Spinal cord (tissue), 10 donors: ENCODE measurements at places on chromosomes 11 and 22. TPM values are rescaled to one million over a fixed set of nuclear protein-coding genes. Genes with fewer than 3 reads are reported as not detected.
A peak's percentile ranks its signal among the peaks of the same experiment; 100 is the strongest.

The RHBDD3 gene
- 32.5 TPM for total RNA-seq

The RASSF7 gene
- 9.2 TPM for total RNA-seq

DNA sequence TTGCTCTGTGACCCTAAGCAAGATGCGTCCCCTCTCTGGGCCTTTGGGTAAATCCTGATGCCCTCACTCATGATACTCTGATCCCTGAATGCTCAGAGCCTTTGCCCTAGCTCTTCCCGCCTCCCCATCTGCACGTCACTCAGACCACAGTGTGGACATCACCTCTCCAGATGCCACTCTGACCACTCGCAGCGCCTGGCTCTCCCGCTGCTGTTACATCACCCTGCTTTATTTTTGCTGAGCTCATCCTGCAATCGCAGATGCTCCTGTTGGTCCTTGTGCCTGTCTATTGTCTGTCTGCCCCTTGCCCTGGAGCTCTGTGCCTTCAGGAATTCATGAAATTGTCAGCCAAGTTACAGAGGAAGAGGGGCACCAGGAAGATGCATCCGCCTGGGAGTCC is 5.5 kb downstream of the OSM start:
- H3K27me3 ChIP-seq, result peaks cover under 1% of the 10 kb centered on the region
- no peak overlapping the region for H3K4me3 ChIP-seq
- H3K4me1 ChIP-seq, result peaks cover 20% of the 10 kb centered on the region
- H3K36me3 ChIP-seq, result no peaks in the 10 kb centered on the region
- H3K27ac ChIP-seq, result no peak overlapping the region
- no peak for DNase-seq

- H3K27me3 ChIP-seq, result no peaks in the 10 kb centered on the region
- peaks cover 10% of the 10 kb centered on the region for H3K4me1 ChIP-seq
- H3K4me3 ChIP-seq, result no peak overlapping the region
- no peaks in the 10 kb centered on the region for H3K36me3 ChIP-seq
- no peak for DNase-seq
These were observed 30.5 kb downstream of the LARGE1 start for GRCh38 chr22:33889748-33890147.

- H3K27ac ChIP-seq, result peak overlapping the region; percentile 2
- H3K4me3 ChIP-seq, result no peak overlapping the region
- peaks cover 3% of the 10 kb centered on the region for H3K36me3 ChIP-seq
- H3K4me1 ChIP-seq, result peaks cover 3% of the 10 kb centered on the region
These were observed 177.7 kb downstream of the NAV2 start for GRCh38 chr11:19890308-19890707.

- no peak overlapping the region for H3K27ac ChIP-seq
- H3K4me3 ChIP-seq, result no peak overlapping the region
- H3K27me3 ChIP-seq, result no peaks in the 10 kb centered on the region
- H3K36me3 ChIP-seq, result peaks cover 41% of the 10 kb centered on the region
These were observed 10.2 kb downstream of the SERPIND1 start for GRCh38 chr22:20783844-20784723.

The RIN1 gene
- 0.79 TPM for total RNA-seq

The MRGPRX4 gene
- 0.20 TPM for total RNA-seq

- no peaks in the 10 kb centered on the region for H3K36me3 ChIP-seq
- H3K27me3 ChIP-seq, result no peaks in the 10 kb centered on the region
- DNase-seq, result no peak
- no peak overlapping the region for H3K4me3 ChIP-seq
- no peaks in the 10 kb centered on the region for H3K4me1 ChIP-seq
- no peak overlapping the region for H3K27ac ChIP-seq
These were observed 514.7 kb downstream of the CNTN5 start for GRCh38 chr11:99535406-99535805.

DNA sequence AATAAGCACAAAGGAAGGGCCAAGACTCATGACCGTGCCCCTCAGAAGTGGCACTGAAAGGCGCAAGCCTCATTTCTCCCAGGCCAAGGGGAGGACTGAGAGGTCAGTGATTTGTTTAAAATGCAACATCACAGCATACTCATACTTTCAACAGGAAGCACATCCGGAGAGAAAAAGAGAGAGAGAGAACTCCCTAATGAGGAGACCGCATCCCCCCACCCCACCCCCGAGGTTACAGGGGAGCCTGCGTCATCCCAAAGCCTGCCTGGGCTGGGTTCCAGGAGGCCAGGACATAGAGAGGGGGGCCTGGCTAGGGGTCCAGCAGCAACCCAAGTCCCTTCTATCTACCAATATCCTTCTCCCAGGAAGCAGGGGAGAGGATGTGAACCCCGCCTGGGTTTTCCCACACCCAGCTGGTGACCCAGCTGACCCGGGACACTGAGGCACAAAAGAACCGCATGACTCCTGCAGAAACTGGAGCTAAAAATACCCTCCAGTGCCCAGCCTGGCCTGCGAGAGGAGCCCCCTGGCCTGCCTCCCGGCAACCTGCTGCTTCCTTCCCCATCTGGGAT is 3.8 kb downstream of the CSNK1E start:
- H3K4me3 ChIP-seq, result peak overlapping the region; percentile 14
- no peaks in the 10 kb centered on the region for H3K27me3 ChIP-seq
- H3K27ac ChIP-seq, result peak overlapping the region; percentile 98
- peak; percentile 74 for DNase-seq
- H3K4me1 ChIP-seq, result peaks cover 86% of the 10 kb centered on the region
- peaks cover 54% of the 10 kb centered on the region for H3K36me3 ChIP-seq

GRCh38 chr11:40037005-40037404 is 1422.4 kb downstream of the LRRC4C start:
- no peaks in the 10 kb centered on the region for H3K4me1 ChIP-seq
- no peak overlapping the region for H3K27ac ChIP-seq
- no peaks in the 10 kb centered on the region for H3K27me3 ChIP-seq
- no peaks in the 10 kb centered on the region for H3K36me3 ChIP-seq

DNA sequence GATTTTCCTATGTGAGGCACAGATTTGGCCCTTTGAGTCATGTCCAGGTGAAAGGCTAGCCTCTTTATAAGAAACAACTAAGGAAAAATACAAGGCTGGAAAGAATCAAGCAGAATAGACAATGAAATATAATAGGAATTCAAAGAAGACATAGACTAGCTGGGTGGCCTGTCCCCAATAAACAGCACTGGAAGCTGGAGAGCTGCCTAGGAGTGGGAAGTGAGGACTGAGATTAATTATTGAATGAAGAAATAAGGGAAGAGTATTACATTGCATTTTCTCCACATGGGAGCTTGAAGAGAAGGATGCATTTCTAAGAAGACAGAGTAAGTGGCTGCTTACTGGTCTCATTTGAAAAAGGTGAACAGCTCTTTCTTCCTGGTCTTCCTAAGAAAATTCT is 100.0 kb downstream of the CCDC34 start:
- no peaks in the 10 kb centered on the region for H3K27me3 ChIP-seq
- DNase-seq, result no peak
- H3K4me3 ChIP-seq, result no peak overlapping the region
- H3K36me3 ChIP-seq, result no peaks in the 10 kb centered on the region
- H3K4me1 ChIP-seq, result no peaks in the 10 kb centered on the region

- no peaks in the 10 kb centered on the region for H3K27me3 ChIP-seq
- no peaks in the 10 kb centered on the region for H3K36me3 ChIP-seq
- no peak overlapping the region for H3K4me3 ChIP-seq
- DNase-seq, result no peak
- no peak overlapping the region for H3K27ac ChIP-seq
These were observed 71.0 kb downstream of the CSTPP1 start for GRCh38 chr11:47007579-47007978.

- H3K4me1 ChIP-seq, result peaks cover 55% of the 10 kb centered on the region
- no peak for DNase-seq
- H3K4me3 ChIP-seq, result no peak overlapping the region
- no peaks in the 10 kb centered on the region for H3K36me3 ChIP-seq
These were observed 79.9 kb upstream of the PRR5 start for GRCh38 chr22:44622147-44622427.

DNA sequence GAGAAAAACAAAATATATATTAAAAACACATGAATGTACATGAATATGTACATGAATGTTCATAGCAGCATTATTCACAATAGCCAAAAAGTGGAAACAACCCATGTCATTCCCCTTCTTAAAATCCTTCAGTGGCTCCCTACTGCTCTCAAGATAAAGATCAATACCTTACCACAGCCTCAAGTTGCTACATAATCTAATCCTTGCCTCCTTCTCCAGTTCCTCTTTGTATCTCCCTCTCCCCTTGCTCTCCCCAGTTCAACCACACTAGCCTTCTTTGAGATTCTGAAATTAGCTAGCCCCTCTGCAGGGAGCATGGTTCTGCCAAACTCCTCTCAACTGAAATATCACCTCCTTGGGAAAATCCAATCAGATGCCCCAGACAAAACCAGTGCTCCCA is 28.1 kb downstream of the MTMR2 start:
- DNase-seq, result no peak
- H3K27ac ChIP-seq, result no peak overlapping the region
- H3K36me3 ChIP-seq, result no peaks in the 10 kb centered on the region
- H3K4me3 ChIP-seq, result no peak overlapping the region

The OR2AT4 gene
- 0.10 TPM for total RNA-seq

The POTEH gene
- not detected for total RNA-seq

- no peaks in the 10 kb centered on the region for H3K27me3 ChIP-seq
- H3K4me3 ChIP-seq, result no peak overlapping the region
- no peaks in the 10 kb centered on the region for H3K4me1 ChIP-seq
These were observed 154.9 kb upstream of the MPPED2 start for GRCh38 chr11:30741039-30741550.

The HTR3B gene
- 0.79 TPM for total RNA-seq

GRCh38 chr11:133175103-133175502 is 357.2 kb downstream of the OPCML start:
- H3K27me3 ChIP-seq, result no peaks in the 10 kb centered on the region
- peaks cover 4% of the 10 kb centered on the region for H3K4me1 ChIP-seq
- no peak for DNase-seq
- no peaks in the 10 kb centered on the region for H3K36me3 ChIP-seq
- no peak overlapping the region for H3K27ac ChIP-seq

GRCh38 chr11:63567044-63567840 is 4.1 kb upstream of the PLAAT2 start:
- no peak overlapping the region for H3K4me3 ChIP-seq
- peaks cover 7% of the 10 kb centered on the region for H3K4me1 ChIP-seq
- no peaks in the 10 kb centered on the region for H3K27me3 ChIP-seq
- H3K27ac ChIP-seq, result no peak overlapping the region
- no peak for DNase-seq

DNA sequence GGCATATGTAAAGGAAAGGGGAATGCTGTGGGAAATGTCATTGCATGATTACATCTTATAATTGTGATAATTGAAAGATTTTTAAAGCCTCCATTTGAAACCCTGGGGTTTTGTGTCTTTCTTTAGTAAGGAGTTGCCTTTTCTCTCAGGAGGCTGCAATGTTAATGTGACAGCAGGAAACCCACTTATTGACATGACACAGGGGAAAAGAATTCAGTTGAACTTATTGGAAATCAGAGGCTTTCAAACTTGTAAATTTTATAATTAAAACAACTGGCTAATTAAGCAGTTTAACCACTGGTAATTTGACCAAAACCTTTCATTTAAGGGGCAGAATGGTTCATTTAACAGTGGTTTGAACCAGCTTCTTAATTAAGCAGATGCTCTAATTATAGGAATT is 31.2 kb downstream of the MRPL48 start:
- no peaks in the 10 kb centered on the region for H3K27me3 ChIP-seq
- no peak overlapping the region for H3K4me3 ChIP-seq
- H3K27ac ChIP-seq, result no peak overlapping the region

GRCh38 chr11:35548925-35549561 is 23.6 kb upstream of the PAMR1 start:
- no peak for DNase-seq
- no peaks in the 10 kb centered on the region for H3K27me3 ChIP-seq
- H3K4me3 ChIP-seq, result no peak overlapping the region
- no peaks in the 10 kb centered on the region for H3K36me3 ChIP-seq
- H3K4me1 ChIP-seq, result no peaks in the 10 kb centered on the region
- H3K27ac ChIP-seq, result no peak overlapping the region

DNA sequence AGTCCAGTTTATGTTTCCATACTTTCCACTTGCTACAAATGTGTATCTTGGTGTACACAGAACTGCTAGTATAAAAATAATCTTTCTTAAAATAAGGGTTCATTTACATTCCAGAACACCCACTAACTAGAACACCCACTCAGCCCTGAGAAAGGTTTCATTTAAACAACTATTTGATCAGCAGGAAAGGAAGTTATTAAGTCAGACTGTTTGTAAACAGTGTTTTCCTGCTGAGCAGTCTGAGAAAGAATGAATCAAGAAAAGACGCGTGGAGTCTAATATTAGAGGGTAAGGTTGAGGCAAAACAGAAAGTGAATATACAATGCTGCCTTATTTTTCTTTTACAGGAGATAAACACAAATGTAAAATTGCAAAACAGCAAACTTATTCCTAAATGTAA is 32.7 kb downstream of the NARS2 start:
- no peaks in the 10 kb centered on the region for H3K27me3 ChIP-seq
- peak; percentile 4 for DNase-seq

DNA sequence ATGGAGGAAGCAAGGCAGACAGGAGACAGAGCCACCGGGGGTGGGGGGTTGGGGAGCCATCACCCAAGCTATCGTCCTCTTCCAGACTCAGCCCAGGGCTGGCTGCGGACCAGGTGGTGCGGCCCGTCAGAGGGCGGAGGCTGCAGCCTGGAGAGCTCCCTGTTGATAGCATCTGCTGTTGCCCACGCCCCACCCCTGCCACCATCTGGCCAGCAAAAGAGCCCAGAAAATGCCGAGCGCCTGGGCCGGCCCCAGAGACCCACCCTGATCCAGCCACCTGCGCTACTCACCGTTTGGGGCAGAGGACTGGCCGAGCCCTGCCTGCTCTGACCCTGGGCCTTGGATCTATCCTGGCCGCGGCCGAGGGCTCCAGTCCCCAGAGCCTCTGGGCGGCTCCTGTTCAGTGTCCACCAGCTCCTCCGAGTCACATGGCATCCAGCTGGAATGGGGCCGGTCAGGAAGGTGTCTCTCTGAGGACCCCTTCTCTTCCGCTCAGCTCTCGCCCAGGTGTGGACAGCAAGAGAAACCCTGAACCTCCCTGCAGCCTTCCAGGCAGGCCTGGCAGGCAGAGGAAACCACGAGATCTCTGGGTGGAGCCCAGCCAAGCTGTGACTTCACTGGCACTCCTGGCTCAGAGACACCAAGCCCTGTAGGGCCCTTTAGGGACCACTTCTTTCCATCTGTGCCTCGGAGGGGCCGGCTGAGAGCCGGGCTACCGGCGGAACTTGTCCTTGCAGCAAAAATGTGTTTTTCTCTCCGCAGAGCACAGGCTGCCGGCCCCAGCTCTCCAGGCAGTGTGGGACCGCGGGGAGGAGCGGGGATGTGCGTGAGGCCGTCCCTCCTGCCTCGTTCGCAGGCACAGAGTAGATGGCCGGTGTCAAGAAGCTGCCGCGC is at the start of gene MRGPRE:
Gene MRGPRE (minus strand): TSS at position 567 of the 894 bp plus-strand sequence. CDS start 3,618 bp downstream, outside the sequence.
- peaks cover 11% of the 10 kb centered on the region for H3K4me1 ChIP-seq
- H3K27me3 ChIP-seq, result no peaks in the 10 kb centered on the region
- H3K36me3 ChIP-seq, result peaks cover 11% of the 10 kb centered on the region

- H3K27ac ChIP-seq, result no peak overlapping the region
- no peak overlapping the region for H3K4me3 ChIP-seq
- no peak for DNase-seq
- peaks cover 5% of the 10 kb centered on the region for H3K4me1 ChIP-seq
- no peaks in the 10 kb centered on the region for H3K27me3 ChIP-seq
These were observed 8.2 kb downstream of the RRP7A start for GRCh38 chr22:42511401-42511891.

- peak overlapping the region; percentile 88 for H3K27ac ChIP-seq
- no peak overlapping the region for H3K4me3 ChIP-seq
These were observed 26.8 kb upstream of the MGAT3 start for GRCh38 chr22:39429916-39430575.
